Right ventricle myocardium superior (tissue), 1 donor: ENCODE measurements at places on chromosomes 3 and 15. TPM values are rescaled to one million over a fixed set of nuclear protein-coding genes. Genes with fewer than 3 reads are reported as not detected.

- DNase-seq = no peak
Observed at GRCh38 chr15:31111091-31111647, 9.6 kb upstream of the TRPM1 start.

- DNase-seq = no peak
Observed at GRCh38 chr15:78130466-78131294, 565 bp downstream of the CIB2 start.

Gene STRC
- not detected for total RNA-seq

Gene TMEM115
- 24.9 TPM for total RNA-seq

GRCh38 chr3:164018500-164018899 lies 1059.8 kb downstream of the SI start:
- no peak for DNase-seq

DNA sequence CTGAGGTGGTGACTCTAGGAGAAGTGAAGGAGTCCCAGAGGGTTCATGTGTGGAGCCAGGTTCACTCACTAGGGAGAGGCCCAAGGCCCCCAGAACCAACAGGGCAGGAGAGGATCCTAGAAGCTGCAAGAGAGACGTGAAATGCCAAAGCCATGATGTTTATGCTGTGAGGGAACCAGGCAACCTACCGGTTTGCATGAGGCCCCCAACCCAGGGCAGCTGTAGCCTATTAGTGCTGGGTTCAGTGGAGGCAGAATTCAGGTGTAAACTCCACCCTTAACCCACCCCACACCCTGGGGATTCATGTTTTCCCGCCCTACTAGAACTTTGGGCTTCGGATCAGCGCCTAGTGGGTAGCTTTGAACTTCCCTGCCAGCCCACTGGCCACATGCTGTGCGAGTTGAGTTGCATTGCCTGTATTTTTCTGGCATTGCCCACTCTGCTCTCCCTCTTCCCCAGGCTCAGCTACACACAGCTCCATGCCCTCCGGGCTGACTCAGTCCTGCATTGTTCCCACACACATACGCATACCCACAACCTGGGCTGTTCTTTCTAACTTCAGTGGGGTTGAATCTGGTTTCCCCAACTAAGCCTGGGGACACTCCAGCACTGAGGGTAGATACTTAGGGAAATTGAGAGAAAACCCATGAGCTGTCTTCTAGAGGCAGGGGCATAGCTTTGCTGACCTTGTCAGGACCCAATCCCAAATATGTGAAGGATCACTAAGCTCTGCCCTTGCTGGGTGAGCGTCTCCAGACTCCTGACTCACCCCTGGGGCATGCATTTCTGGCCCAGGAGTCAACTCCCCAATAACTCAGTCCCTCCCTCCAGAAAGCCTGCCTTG lies 2.0 kb upstream of the ZBTB47 start:
- DNase-seq = no peak

DNA sequence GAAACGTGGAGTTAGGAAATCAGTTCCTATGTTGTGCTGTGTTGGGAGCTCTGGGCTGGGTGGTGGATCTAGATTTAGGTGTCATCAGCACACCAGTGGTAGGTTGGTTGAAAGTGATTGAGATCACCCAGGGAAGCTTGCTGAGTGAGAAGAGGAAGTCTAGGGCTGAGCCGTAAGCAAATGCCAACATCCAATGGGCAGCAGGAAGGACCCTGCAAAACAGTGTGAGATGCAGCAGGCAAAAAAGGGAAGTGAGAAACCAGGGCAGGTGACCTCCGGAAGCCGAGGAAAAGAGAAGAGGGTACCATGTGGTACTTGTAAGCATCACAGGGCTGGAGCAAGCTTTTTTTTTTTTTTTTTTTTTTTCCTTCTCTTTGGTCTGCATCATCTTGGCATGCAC lies 15.9 kb upstream of the COPG1 start:
- peak; percentile 50 for DNase-seq

- DNase-seq = no peak
Observed at GRCh38 chr3:41933154-41933676, 28.7 kb downstream of the ULK4 start.

Gene SST
- total RNA-seq = not detected

DNA sequence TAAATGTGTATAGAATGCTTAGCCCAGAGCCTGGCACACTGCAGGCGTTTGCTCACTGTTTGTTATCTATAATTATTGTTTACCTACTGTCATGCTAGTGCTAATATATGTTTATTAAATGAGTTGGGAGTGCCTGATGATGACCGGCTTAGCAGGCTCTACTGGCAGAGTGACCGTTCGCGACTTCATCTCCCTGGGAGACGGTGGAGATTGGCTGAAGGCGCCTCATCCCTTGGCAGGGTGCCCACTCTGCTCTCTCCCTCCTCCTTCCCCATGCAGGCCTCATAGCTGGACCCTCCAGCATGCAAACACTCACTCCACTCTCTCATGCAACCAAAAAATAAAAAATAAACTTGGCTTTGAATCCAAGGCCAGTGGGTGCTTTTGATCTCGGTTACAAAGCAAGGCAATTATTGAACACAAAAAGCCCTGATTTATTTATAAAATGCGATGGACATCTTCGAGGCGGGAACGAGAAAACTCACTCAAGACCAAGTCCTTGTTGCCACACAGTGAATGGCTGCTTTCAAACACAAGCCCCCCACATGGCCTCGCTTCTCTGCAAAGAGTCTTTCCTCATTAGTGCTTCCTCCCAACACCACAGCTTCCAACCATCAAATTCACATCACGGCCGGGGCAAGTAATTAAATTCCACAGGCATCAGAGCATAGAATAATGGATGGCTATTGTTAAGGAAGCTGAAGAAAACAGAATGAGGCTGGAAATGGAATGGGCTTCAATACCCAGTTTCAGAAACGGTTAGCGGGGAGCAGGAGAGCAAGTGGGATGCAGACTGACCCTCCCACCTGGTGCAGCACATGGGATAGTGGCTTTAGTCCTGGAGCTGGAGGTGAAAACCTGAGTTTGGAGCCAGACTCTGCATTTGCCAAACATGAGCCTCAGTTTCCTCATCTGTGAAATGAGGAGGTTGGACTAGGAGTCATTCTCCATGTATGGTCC lies 135.7 kb upstream of the RAD18 start:
- DNase-seq = no peak

GRCh38 chr3:50411229-50411628 lies 51.9 kb upstream of the TMEM115 start:
- no peak for DNase-seq

- DNase-seq = no peak
Observed at GRCh38 chr3:40766396-40766795, 241.6 kb downstream of the ZNF621 start.

Gene JMJD7
- 14.3 TPM for total RNA-seq

GRCh38 chr3:154304936-154305335 lies 19.4 kb downstream of the DHX36 start:
- no peak for DNase-seq

- DNase-seq = no peak
Observed at GRCh38 chr3:22161315-22161714, 410.3 kb upstream of the ZNF385D start.

Gene SEMA3B
- total RNA-seq = 19.9 TPM

DNA sequence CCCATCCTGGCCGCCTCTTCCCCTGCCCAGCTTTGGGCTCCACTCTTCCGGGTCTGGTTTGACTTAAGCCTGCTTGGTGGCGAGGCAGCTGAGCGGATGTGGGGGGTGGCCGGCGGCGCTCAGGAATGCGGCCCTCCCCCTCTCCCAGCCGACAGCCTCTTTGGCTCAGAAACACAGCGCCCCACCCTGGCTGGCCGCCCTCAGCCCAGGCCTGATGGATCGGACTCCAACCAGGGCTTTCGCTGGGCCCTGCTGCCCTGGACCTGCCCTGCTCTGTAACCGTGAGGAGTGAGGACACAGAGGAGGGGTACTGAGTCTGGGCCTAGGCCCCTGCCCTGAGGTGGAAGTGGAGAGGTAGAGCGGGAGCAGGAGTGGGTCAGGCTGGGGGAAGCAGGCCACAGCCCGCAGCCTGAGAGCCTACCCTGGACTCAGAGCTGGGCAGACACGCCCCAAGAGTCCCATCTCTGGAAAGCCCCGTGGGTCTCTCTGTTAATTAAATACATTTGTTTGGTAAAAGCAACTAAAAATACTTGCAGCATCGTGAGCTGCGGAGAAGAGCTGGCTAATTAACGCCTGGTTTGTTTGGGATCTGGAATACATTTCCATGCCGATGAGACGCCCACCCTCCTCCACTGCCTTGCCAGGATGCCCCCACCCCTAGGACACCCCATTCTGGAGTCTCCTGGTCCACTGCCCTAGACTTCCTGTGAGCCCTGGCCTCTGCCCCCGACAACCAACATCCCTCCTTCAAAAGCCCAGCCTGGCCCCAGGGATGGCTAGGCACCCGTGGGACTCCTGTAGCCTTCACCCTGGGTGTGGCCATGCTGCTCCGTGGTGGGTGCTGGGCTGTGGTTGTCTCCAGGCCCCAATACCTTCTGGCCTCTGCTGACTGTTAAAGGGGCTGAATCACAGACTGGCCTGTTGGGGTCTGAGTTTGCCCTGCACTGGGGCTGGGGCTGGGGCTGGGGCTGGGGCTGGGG lies 19.6 kb downstream of the PLXNA1 start:
- peak; percentile 92 for DNase-seq

DNA sequence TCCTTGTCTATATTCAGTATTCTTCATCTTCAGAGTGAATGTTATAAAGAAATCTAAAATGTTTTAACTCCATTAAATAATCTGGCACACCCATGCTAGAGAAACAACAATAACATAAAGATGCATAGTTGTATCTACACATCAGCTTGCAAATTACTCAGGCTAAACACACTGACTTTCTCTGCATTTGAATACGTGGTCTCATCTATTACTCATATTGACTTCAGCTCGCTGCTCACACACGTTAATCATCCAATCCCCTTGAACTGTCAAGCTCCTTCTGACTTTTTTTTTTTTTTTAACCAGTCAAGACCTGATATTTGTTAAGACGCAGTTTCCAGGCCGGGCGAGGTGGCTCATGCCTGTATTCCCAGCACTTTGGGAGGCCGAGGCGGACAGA lies 1137.3 kb upstream of the CADM2 start:
- no peak for DNase-seq

Gene EPHA3
- 3.5 TPM for total RNA-seq

- no peak for DNase-seq
Observed at GRCh38 chr3:101068876-101069606, 75.8 kb upstream of the ABI3BP start.

- no peak for DNase-seq
Observed at GRCh38 chr3:112407214-112407887, 74.4 kb downstream of the CD200 start.

Gene COL6A6
- 1.7 TPM for total RNA-seq

DNA sequence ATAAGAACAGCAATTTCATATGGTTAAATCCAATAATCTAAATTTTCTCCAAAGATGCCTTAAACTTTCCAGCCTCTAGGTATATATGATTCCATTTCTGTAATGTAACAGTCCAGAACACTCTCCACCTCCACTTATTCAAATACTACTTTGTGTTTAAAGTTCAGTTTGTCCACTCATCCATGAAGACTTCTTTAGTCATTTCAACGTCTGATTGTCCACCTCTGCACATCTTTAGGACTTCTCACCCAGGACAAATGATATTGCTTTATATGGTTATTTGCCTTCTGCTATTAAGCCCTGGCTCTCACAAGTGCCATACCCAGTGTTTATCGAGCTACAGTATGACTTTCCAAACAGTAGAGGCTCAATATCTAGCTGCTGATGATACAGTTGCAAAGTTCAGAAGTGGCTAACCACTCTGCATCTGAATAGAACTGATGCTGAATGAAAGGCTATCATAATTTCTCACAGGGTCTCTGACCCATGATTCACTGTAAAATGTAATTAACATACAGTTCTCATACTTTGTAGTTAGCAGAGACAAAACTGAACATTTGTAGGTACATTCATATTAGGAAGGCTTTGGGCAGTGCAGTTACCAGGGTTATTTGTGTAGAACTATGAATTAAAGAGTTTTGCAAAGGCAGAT lies 93.7 kb upstream of the MBNL1 start:
- DNase-seq = no peak

DNA sequence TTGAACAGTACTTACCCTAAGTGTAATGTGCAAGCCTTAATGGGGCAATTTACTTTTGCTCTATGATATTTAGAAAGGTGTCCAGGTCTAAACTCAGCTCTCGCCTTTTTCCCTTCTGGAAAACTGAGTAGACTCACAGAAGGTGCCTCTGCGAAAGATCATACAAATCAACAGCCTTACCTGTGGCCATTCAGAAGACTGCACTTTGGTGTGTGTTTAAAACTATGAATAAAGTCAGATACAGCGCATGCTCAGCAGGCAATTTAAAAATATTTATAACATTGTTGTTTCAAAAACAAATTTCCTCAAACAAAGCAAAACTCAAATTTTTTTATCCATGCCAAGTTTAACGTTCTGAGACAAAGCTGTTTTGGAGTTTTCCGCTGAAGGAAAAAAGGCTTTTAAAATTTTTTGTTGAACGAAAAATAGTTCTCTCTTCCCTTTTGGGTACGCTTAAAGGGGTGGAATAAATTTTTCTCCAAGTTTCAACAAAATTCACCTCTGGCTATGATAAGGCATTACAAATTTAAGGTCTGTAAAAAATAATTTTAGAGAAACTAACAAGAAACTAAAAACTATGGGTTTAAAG lies 156.3 kb downstream of the TIGIT start:
- DNase-seq = no peak

- no peak for DNase-seq
Observed at GRCh38 chr3:11640009-11640673, 3.6 kb downstream of the VGLL4 start.

Gene TF
- total RNA-seq = 5.6 TPM

Gene PDIA3
- total RNA-seq = 131 TPM

GRCh38 chr3:182981038-182981380 lies 671 bp upstream of the DCUN1D1 start:
- DNase-seq = no peak

DNA sequence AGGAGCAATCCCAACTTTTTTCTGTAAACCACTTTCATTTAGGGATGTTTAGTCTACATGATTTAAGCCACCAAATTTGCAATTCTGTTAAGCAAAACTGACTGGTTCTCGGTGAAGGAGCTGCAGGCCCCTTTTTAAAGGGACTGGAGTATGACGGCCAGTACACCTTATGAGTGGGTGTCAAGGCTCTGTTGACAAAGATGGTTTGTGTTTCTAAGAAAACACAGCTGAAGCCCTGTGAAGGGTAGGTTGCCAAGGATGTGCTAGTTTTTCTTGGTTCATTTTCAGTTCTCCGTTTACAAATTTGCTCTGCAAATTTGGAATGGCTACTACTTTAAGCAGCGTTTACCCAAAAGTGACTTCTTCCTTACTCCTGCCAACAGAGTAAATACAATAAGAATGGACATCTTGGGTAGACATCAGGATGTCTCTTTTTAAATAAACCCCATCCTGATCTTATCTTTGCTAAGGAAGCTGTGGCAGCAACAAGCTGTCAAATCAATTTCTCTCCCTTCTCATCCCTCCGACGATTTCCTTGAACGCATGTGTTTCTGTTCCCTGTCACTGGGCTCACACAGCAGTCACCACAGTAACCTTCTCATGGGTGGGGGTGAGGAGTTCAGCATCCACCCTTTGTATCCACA lies 58.2 kb upstream of the CMTM8 start:
- no peak for DNase-seq

Gene TGM5
- total RNA-seq = not detected

Gene ARL8B
- total RNA-seq = 62.2 TPM

Gene TM4SF4
- total RNA-seq = not detected

- DNase-seq = no peak
Observed at GRCh38 chr15:52191207-52191606, at the start of gene GNB5. Gene GNB5, minus strand, starts transcription at chr15:52191392. Its CDS starts 6,716 bp downstream, at chr15:52184676.

Gene DGKG
- 30.8 TPM for total RNA-seq

- DNase-seq = no peak
Observed at GRCh38 chr3:197249542-197249941, 48.9 kb downstream of the DLG1 start.
